ENCODE measurements at places on chromosomes 11 and 22.

DNA sequence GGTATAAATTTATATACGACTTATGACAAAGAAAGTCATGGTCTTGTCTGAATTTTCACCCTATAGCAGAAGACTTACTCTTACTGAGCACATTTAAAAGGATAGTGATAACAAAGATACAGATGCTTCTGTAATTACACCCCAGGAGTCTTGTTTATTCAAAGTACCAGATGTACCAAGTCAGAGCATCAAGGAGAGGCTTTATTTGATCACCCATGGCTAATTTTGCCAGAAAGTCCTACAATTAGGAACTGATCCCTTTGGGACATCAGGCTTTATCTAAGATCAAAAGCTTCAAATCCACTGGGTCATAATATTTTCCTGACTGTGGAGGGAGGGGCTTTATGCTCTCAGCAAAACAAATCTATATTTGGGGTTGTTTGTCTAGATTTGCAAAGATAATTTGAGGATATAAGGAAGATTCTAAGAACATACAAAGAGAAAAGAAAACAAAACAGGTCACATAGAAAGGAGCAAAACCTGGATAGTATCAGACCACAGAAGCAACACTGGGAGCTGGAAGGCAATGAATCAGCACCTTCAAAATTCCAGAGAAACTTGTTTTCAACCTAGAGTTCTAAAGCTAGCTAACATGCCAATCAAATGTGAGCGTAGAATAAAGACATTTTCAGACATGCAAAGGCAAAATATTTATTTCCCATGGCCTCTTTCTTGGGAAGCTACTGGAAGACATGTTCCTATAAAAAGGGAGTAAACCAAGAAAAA lies 124.8 kb upstream of the CSNK2A3 start:
- no peak for DNase-seq

- DNase-seq: no peak
Observed at GRCh38 chr22:45499746-45500145, 2.9 kb upstream of the FBLN1 start.

- no peak for DNase-seq
Observed at GRCh38 chr22:37749831-37750595, 53.2 kb downstream of the TRIOBP start.

DNA sequence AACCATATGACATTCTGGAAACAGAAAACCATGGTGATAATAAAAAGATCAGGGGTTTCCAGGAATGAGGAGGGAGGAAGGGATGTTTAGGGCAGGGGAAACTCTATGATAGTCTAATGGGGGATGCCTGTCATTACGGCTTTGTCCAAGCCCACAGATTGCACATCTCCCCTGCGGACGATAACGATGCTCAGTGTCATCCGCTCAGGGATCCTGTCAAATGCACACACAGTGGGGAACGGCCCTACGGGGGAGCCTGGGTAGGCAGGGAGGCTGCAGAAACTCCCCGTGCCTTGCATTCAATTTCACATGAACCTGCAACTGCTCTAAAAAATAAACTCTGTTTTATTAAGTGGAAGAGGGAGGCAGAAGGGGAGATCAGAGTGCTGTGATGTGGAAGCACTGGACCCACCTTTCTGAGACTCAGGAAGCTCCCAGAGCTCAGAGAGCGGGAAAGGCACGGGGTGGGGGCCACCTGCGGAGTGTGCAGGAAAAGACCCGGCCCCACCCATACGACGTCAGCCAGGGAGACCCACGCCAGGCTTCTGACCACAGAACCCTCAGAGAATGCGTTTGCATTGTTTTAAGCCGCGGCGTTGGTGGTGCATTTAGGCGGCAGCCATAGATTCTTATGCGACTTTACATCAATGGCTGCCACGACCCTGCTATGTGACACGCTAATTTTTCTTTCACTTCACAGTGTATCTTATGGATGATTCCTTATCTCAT lies 543.5 kb downstream of the BRD1 start:
- DNase-seq: no peak

DNA sequence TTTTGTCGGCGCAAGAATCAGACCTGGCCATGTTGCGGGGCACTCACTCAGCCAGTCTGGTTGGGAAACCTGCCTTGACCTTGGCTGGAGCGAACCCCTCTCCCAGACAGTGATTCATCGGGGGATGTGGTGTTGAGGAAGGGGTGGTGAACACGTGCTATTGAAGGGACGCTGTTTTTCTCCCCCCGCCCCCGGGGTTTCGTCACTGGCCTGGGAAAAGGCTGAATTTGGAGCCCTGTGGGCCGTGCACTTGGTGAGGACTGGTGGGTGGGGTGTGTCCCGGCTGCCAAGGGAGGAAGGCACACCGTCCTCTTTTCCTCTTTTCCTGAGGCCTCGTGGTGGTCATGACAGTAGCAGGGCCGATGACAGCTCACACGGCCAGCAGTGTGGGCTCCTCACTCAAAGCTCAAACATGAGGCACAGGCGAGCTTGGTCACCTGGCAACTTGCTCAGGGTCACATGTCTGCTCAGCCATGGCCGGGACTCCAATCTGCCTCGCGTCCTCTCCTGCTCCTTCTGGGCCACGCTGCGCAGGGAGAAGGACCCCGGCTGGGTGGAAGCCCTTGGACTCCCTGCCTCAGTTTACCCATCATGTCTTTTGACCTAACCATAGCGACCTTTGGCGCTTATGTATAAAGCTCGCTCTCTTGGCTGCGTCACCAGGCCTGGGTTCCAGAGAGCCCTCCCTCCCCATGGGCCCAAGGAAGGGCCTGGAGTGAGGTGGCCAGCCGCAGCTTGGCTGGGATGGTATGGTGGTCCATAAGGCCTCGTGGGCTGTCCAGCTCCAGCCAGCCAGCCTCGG lies 49.4 kb downstream of the SMIM38 start:
- DNase-seq: peak; percentile 74
